ENCODE measurements at places on chromosomes 16 and 17. TPM values are rescaled to one million over a fixed set of nuclear protein-coding genes. Genes with fewer than 3 reads are reported as not detected.

KDM8 gene
- total RNA-seq = 13.9 TPM

- DNase-seq = no peak
Observed at GRCh38 chr16:77457046-77457445, 22.2 kb upstream of the ADAMTS18 start.

- no peak for DNase-seq
Observed at GRCh38 chr16:87165151-87165550, 152.0 kb downstream of the C16orf95 start.

DNA sequence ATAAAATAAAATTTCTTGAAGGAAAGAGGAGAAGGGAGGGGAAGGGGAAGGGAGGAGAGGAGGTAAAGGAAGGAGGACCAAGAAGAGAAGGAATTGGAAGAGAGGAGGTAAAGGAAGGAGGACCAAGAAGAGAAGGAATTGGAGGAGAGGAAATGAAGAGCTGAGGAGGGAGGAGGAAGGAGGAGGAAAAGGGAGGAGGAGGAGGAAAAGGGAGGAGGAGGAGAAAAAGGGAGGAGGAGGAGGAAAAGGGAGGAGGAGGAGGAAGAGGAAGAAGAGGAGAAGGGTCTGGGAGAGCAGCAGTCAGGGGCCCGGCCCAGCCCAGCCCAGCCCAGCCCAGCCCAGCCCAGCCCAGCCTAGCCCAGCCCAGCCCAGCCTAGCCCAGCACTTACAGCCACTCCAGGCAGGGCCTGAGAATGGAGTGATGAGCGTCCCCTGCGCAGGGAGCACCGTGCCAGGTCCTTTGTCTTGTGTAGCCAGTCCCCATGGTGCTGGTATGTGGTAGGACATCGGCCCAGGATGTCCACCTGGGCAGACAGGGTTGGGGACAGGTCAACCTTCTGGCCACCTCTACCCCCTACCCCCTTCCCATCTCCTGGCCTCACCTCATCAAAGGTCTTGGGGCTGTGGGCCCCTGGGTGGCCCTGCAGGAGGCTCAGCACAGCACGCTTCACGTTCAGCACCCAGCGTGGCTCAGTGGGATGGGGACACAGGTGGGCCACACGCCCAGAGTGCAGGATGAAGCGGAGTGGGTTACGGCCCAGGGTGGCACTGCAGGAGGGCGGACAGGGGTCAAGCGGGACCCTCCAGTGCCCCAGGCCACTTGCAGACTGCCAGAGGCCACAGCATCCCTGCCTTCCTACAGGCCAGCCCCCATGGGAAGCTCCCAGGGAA, 70.9 kb downstream of the LITAF start:
- DNase-seq = no peak

DNA sequence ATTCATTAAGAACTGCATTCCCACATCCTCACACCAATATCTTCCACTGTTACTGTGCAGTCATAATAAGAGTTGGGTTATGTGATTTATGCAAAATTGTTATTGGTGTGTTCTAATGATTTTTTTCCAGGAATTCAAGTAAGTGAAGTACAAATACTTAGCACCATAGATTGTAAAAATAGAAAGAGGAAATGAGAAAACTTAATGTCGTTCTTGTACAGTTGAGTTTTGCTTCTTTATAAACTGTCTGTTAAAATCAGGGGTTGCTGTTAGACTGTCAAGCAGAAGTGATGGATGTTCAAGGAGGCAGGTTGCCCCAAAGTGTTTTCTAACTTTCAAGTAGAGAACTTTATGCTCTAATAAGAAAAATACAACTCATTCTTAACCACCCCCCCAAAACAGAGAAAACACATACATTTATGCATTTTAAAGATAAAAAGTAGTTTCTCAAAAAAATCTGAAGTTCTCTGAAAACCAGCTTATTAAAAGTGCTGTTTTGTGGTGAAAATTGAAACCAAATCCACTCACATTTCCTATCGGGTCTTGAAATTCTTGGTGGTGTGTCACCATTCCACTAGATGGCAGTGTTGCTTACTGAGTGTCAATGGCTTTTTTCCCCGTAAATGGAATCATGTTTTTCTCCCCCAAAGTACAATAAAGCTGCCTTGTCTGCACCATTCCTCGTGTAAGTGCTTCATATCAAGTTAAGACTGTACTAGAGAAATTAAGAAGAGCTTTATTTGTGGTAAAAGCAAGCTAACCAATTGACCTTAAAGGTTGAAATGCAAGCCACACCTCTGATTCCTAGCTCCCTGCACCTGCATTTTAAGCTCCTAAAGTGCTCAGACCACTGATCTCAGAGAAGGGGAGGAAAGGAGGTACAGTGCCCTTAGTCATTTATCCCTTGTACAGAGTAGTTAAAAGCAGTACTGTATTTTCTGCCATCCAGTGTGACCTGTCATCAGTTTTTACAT, 4.7 kb upstream of the IGSF6 start:
- DNase-seq = no peak

DNA sequence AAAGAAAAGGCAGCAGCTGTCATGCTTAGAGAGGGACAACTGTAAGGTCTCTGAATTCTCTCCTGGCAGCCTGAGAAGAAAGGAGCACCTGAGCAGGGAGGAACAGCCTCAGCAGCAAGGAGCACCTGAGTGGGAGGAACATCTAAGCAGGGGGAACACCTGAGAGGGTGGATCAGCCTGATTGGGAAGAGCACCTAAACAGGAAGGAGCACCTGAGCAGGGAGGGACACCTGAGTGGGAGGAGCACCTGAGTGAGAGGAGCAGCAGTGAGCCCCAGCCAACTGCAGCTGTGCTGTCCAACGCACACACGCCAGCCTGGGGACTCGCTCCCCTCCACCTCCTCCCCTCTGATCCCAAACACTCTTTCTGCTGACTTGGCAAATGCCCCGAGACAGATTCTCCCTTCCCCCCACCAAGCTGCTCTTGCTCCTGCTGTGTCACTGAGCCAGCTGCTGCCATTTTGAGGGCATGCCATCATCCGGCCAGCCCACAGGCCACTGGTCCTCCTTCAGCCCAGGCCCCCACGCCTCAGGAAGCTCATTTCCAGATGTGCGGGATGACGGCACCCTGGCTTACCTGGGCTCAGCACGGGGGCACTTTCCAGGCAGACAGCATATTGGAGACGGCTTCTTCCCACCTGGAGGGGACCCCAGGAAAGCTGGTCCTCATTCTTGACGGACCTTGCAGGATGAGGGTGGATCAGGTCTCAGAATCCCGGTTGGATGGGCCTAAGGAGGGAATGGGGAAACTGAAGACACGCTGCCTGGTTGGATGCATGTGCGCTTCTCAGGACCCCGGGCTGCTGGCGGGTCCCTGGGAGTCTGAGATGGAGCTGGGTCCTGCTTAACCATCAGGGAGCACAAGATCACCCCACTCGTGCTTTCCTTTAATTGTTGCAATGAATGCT, 57.7 kb upstream of the RBFOX3 start:
- DNase-seq = no peak

DNA sequence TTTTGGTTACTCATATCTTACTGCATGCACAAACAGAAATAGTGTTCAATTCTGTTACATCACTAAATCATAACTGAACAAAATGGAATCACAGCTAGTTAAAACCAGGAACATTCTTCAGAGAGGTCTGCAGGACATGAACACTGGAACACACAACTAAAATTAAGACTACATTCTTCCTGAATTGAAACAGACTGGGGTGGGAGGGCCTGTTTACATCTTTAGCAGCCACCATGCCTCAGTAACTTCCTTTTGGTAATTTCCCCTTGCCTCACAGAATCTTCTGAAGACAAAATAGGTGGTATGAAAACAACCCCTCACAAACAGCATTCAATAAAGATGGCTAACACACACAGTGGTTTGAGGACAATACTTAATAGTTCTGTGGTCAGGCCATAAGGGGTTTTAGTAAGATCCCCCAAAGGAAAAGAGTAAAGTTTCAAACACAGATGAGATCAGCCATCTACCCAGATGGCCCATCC, 6.5 kb downstream of the MARF1 start:
- DNase-seq = no peak

GRCh38 chr17:48456589-48456988, 26.6 kb upstream of the SKAP1 start:
- DNase-seq = no peak

DNA sequence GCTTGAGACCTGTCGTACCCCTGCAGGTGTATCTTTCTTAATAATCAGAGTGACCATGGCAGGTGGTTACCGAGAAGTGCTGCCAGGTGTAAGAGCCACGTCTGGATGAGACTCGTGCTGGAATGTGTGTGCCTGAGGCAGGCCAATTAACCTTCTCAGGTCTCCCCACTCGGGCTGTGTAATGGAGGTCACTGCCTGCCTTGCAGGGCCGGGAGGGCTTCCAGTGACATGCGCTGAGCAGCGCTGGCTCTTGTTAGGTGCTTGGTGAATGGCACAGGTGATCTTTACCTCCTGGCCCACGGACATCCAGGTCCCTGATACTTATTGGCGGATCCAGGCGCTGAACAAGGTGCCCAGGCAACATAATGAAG, 4.6 kb upstream of the GSE1 start:
- DNase-seq = no peak

PRSS21 gene
- total RNA-seq = 1.3 TPM

DNA sequence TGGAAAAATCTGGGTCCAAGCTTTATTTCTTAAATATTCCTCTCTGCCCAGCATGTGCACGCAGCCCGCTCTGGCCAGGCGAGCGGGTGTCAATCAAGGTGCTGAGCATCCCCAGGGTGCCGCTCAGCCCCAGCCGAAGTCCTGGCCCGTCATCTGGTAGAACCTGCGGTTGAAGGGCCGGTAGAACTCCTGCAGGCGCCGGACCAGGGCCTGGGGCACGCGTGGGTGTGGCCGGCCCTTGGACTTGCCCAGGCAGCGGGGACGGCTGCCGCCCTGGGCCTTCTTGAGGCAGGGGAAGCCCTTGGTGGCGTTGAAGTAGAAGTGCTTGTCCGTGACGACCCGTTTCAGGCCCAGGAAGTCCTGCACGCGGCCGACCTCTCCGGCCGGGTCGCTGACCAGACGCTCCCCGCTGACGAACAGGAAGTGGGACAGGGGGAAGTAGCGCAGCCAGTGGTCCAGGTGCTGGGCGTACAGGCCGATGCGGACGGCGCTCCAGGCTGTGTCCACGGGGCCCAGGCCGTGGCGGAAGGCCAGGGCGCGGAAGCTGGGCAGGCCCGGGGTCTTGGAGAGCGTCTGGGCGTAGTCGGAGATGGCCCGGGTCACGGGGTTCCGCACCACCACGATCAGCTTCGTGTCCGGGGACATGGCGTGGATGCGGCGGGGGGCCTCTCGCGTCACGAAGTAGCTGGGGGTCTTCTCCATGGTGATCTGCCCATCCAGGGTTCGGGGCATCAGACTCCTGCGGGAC, 6.6 kb downstream of the HS3ST6 start:
- DNase-seq = no peak

- DNase-seq = no peak
Observed at GRCh38 chr16:17333229-17333628, 137.5 kb downstream of the XYLT1 start.

EVPLL gene
- total RNA-seq = 2.1 TPM

TPSAB1 gene
- 38.0 TPM for total RNA-seq

- no peak for DNase-seq
Observed at GRCh38 chr16:56669840-56670619, 416 bp downstream of the MT1H start.

GRCh38 chr17:29619251-29619650, 3.5 kb downstream of the CORO6 start:
- DNase-seq = no peak

CACNG3 gene
- total RNA-seq = not detected

KRT12 gene
- not detected for total RNA-seq

GRCh38 chr16:85675251-85675874, 13.4 kb downstream of the GINS2 start:
- no peak for DNase-seq

XYLT2 gene
- 31.2 TPM for total RNA-seq

- peak; percentile 62 for DNase-seq
Observed at GRCh38 chr17:28405632-28406472, at the start of gene SLC46A1. Gene SLC46A1, minus strand, starts transcription at chr17:28406212. Its CDS starts 98 bp downstream, at chr17:28406114.

GRCh38 chr17:83124871-83125514, 45.6 kb downstream of the METRNL start:
- DNase-seq = no peak

DNA sequence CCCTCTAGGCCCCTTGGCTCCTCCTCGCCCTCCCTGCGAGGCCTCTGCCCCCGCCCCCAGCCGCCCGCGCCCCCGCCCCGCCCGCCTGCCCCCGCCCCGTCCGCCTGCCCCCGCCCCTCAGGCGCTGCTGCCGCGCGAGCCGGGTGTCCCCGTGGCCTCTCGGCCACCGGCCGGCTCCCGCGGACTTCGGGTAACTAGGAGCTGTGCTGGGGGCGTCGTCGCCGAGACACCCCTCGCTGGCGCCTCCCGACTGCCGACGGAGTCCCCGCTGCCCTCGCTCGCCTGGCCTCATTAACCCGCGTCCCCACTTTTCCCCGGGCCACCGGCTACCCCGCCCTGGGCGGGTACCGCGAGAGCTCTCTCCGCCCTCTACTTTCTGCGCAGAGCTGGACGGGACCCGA, at the start of gene TLCD1:
Gene TLCD1 (minus strand): TSS at position 8 of the 401 bp plus-strand sequence. CDS start 136 bp downstream, outside the sequence.
- peak; percentile 82 for DNase-seq

GRCh38 chr17:14428648-14429029, 127.8 kb downstream of the HS3ST3B1 start:
- no peak for DNase-seq

GRCh38 chr16:19382084-19382801, 35.4 kb upstream of the TMC5 start:
- DNase-seq = no peak

PTGES3L gene
- 2.7 TPM for total RNA-seq

DNA sequence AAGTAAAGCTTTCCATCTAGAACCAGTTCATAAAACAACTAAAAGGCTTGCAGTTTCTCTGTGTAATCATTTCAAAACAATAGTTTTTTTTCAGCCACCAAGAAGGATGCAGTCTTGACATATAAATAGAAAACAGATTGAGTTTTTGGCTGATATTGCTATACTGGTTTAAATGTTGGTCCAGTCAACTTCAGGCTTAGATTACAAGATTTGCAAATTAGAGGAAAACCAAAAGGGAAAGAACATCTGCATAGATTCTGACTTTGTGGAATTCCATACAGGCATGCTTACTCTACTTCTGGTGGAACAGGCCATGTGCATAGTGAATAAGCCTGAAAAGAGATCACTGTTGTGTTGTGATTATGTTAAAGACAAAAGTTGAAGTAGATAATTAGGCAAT, 150.3 kb downstream of the BCAS3 start:
- DNase-seq = no peak

SLC38A8 gene
- not detected for total RNA-seq

KCNJ16 gene
- not detected for total RNA-seq

- no peak for DNase-seq
Observed at GRCh38 chr17:76683921-76684745, 26.6 kb downstream of the MXRA7 start.

GRCh38 chr17:12673788-12674187, 8.1 kb downstream of the MYOCD start:
- DNase-seq = no peak

PRDM7 gene
- not detected for total RNA-seq

CACNB1 gene
- total RNA-seq = 19.1 TPM

Measured in ureter (tissue), 1 donor.